Fibroblast of lung (primary cell): ENCODE measurements at places on chromosomes 2 and 18. TPM values are rescaled to one million over a fixed set of nuclear protein-coding genes. Genes with fewer than 3 reads are reported as not detected.
A peak's percentile ranks its signal among the peaks of the same experiment; 100 is the strongest.

Gene BCL11A
- under 0.01 and 0.17 TPM in 2 replicates for total RNA-seq

DNA sequence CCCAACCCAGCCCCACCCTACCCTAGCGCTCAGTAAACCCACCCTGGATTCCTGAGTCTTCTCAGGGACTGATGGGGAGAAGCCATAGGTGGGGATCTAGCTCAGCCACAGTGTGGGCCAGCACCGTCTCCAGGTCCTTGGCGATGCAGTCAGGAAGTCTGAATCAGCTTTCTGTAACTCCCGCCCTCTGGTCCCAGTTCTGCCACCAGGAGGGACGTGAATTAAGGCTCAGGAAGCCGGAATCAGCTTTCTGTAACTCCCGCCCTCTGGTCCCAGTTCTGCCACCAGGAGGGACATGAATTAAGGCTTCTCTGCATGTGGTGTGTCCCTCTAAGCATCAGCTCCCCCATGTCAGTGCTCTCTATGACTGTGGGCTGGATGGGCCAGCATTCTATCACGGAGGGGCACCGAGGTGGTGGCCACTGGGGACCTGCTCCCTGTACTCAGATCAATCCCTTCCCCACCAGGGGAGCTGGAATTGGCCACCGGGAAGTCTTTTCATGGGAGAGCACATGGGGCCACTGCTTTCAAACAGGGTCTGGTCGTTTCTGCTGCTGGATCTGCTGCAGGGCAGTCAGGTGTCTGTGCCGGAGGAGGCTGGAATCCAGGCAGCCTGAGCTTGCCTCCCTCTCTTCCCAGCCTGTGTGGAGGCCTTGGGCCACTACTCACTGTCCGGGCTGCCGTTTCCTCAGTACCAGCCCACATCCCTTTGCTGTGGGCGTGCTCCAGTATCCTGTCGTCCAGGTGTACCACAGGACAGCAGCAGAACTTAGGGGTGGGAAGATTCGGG, 24.7 kb downstream of the ASB18 start:
- no peak overlapping the region for H3K27ac ChIP-seq
- H3K4me3 ChIP-seq, result no peak overlapping the region
- peaks cover 14% of the 10 kb centered on the region for H3K27me3 ChIP-seq
- no peaks in the 10 kb centered on the region for H3K4me1 ChIP-seq
- no peaks in the 10 kb centered on the region for H3K36me3 ChIP-seq

GRCh38 chr18:60406721-60407120, 34.1 kb upstream of the MC4R start:
- no peak overlapping the region for H3K4me3 ChIP-seq
- H3K27ac ChIP-seq, result no peak overlapping the region
- H3K27me3 ChIP-seq, result no peaks in the 10 kb centered on the region
- H3K4me1 ChIP-seq, result no peaks in the 10 kb centered on the region

DNA sequence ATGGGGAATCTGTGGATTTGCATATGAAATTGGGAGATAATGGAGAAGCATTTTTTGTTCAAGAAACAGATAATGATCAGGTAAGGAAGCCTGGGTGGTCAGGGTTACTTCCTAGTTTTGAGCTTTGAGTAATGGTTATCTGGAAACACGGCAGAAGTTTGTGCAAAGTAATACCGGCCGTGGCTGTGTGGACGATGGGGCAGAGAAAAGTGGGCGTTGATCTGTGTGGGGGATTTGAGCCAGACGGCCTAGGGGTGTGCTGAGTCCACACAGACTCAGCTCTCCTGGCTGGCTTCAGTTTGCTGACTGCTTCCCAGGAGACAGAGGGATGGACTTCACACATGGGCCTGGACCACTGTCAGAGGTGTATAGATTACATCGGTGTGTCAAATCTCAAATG, 21.3 kb downstream of the LPIN1 start:
- H3K36me3 ChIP-seq, result peaks cover 35% of the 10 kb centered on the region
- H3K27ac ChIP-seq, result no peak overlapping the region
- H3K27me3 ChIP-seq, result no peaks in the 10 kb centered on the region
- no peaks in the 10 kb centered on the region for H3K4me1 ChIP-seq

Gene POTEF
- total RNA-seq, result not detected in 2 replicates

- no peak overlapping the region for H3K4me3 ChIP-seq
- no peaks in the 10 kb centered on the region for H3K4me1 ChIP-seq
- H3K27ac ChIP-seq, result no peak overlapping the region
- no peaks in the 10 kb centered on the region for H3K36me3 ChIP-seq
Measured at GRCh38 chr2:176854062-176854461, 358.5 kb upstream of the HNRNPA3 start.

Gene HOXD9
- total RNA-seq, result not detected in 2 replicates

DNA sequence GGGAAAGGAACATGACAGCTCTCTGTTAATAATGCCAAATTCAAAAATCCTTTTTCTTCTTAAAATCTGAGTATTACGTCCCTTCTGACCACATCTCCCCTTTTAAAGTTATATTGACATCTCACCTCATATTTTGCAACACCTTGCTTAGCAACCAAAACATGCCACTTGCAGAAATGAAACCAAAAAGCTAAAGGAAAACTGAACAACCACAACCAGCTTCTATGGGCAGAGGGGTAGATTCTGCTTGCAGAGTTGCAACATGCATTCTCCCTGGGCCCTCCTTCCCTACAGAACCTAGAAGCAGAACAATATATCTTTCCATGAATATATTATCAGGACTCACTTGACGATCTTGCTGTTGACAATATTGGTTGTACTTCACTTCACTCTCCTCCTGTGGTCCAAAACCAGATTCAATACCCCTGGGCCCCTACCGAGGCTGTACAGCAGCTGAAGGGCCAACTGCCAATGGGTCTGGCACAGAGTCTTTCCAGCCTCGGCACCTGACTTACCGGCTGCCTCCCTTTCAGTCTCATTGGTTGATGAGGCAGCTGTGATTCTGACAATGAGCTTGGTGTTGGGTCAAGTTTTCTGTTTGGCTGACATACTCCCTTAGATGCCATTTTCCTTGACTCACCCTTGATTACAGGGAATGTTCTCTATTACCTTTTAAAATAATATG, 616.6 kb downstream of the ZEB2 start:
- no peak overlapping the region for H3K4me3 ChIP-seq
- no peaks in the 10 kb centered on the region for H3K27me3 ChIP-seq
- no peaks in the 10 kb centered on the region for H3K36me3 ChIP-seq
- peaks cover 7% of the 10 kb centered on the region for H3K4me1 ChIP-seq
- H3K27ac ChIP-seq, result no peak overlapping the region

DNA sequence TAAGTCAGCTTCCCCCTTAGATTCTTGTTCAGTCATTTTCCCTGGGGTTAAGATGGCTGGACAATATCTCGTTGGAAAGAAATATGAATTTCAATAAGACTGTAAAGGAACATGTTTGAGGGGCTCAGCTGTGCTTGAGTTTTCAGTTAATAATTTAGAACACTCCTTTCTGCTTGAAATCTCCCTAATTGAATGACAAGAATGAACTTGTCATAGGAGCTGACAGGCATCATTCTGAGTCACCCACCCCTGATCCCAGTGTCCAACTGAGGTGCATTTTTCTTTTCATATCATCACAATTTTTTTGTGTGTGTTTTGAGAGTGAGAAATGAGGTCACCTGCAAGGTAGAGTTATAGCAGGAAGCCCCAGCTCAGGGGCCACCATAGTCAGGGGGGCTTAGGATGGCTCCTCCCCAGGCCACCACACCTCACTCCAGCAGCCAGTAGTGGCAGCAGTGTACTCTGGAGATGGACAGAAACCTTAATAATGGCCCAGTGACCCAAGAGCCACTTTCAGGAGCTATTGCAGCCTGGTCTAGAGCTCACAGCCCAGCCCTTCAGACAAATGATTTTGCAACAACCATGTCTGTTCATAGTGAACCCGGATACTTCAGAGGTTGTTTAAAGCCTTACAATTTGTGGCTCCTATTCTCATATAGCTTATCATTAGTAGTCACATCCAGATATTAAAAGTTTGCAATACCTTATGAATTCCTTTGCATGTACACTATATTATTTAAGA, 174.5 kb downstream of the MAIP1 start:
- no peak overlapping the region for H3K27ac ChIP-seq
- H3K36me3 ChIP-seq, result no peaks in the 10 kb centered on the region

DNA sequence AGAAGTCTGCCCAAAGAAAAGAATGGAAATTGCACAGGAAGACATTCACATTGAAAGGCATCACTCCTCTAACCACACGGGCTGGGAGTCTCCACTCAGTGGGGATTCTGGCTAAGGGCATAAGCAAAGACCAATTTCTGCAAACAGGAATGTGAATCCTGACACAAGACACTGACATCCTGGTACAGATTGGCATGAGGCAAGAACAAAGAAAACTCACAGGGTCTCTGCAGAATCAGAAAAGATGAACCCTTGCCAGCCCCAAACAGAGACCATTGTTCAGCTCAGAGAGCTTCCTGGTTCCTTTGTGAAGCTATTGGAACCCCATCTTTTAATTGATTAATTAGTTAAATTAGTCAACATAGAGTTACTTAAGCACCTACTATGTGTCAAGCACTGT, 82.3 kb downstream of the UPP2 start:
- H3K27me3 ChIP-seq, result peaks cover 2% of the 10 kb centered on the region
- H3K4me1 ChIP-seq, result no peaks in the 10 kb centered on the region
- no peak overlapping the region for H3K4me3 ChIP-seq
- H3K27ac ChIP-seq, result no peak overlapping the region

Gene MC4R
- total RNA-seq, result not detected in 2 replicates

Gene RUFY4
- total RNA-seq, result not detected in 2 replicates

- H3K4me1 ChIP-seq, result no peaks in the 10 kb centered on the region
- H3K36me3 ChIP-seq, result no peaks in the 10 kb centered on the region
- no peak overlapping the region for H3K27ac ChIP-seq
- H3K4me3 ChIP-seq, result no peak overlapping the region
- no peaks in the 10 kb centered on the region for H3K27me3 ChIP-seq
Measured at GRCh38 chr2:134465228-134466105, 211.6 kb downstream of the MGAT5 start.

Gene SLC19A3
- 0.17 and 1.0 TPM in 2 replicates for total RNA-seq

DNA sequence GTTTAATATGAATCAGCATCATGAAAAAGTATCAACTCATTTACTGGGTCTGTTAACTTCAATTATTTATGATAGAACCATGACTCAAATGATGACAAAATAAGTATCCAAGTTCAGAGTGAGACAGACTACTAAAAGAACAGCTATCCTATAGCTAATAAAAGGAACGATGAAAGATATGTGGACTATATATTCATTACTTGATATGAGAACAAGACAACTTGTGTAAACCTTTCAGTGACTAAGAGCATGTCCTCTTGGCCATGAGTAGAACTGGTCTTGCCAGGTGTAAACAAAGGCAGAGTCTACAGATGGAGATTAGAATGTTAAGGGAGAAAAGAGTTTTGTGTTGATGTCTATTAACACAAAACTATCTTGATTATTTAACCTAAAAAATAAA, 360.4 kb upstream of the ZC3H15 start:
- no peaks in the 10 kb centered on the region for H3K27me3 ChIP-seq
- no peaks in the 10 kb centered on the region for H3K36me3 ChIP-seq
- DNase-seq, result peak; percentile 7
- no peaks in the 10 kb centered on the region for H3K4me1 ChIP-seq

- peak; percentile 86 for DNase-seq
- H3K36me3 ChIP-seq, result peaks cover 6% of the 10 kb centered on the region
- H3K4me1 ChIP-seq, result peaks cover 8% of the 10 kb centered on the region
- H3K27ac ChIP-seq, result no peak overlapping the region
- no peaks in the 10 kb centered on the region for H3K27me3 ChIP-seq
Measured at GRCh38 chr2:231200805-231201474, 2.5 kb downstream of the ARMC9 start.

DNA sequence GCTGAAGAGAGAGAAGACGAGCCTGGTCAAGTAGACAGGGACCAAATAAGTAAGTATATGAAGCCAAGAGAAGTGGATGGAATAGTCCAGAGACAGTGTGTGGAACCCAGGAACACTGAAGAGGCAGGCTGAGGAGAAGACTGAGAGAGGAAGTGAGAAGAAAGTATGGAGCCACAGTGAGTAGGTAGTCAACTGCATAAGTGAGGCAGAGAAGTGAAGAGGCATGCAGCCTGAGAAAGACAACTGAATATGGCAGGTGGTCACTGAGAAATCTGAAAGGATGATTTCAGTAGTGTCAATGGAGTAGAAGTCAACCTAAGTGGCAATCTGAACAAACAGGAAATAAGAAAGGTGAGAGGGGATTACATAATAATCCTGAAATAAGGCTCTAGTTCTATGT, 55.4 kb downstream of the CWC22 start:
- H3K4me3 ChIP-seq, result no peak overlapping the region
- no peak overlapping the region for H3K27ac ChIP-seq
- no peaks in the 10 kb centered on the region for H3K4me1 ChIP-seq
- peaks cover 7% of the 10 kb centered on the region for H3K36me3 ChIP-seq

Gene PDE1A
- total RNA-seq, result 6.7 and 7.1 TPM in 2 replicates

Gene HOXD4
- total RNA-seq, result not detected in 2 replicates

DNA sequence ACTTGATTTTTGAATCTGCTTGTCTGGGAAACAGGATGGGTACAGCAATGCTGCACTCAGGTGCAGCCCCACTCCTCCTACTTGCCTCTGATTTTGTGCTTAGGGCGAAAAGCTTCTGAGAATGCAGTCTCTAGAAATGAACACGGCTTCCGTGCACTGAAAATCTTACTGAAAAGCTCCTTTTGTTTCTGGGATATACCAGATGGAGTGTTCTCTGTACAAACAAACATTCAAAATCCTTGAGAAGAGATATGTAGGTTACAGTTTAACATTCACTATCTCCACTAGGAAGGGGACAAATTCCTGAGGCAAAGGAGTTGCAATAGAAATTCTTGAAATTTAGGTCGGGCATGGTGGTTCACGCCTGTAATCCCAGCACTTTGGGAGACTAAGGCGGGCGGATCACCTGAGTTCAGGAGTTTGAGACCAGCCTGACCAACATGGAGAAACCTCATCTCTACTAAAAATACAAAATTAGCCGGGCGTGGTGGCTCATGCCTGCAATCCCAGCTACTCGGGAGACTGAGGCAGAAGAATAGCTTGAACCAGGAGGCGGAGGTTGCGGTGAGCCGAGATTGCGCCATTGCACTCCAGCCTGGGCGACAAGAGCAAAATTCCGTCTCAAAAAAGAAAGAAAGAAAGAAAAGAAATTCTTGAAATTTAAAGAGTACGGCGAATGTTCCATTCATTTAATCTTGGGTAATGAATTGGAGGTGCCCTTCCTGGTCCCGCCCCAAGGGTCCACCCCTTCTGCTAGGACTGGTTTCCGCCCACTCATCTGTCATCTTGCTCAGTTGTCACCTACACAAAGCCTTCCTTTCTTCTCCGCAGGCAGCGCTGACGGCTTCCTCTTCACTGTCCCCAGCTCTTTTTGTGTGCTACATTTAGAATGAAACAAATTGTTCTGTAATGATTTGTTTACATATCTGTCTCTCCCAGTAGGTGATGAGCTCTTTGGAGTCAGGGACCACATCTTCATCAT, 92.4 kb downstream of the SOCS6 start:
- no peaks in the 10 kb centered on the region for H3K36me3 ChIP-seq
- peak; percentile 43 for DNase-seq
- no peak overlapping the region for H3K4me3 ChIP-seq

Gene WDR12
- total RNA-seq, result 26.4 and 31.1 TPM in 2 replicates

- DNase-seq, result peak; percentile 6
- H3K4me3 ChIP-seq, result no peak overlapping the region
- no peaks in the 10 kb centered on the region for H3K4me1 ChIP-seq
- peaks cover 67% of the 10 kb centered on the region for H3K27me3 ChIP-seq
Measured at GRCh38 chr2:44801841-44802776, 139.4 kb upstream of the SIX3 start.

GRCh38 chr2:177551989-177552421, 159.4 kb downstream of the AGPS start:
- H3K4me3 ChIP-seq, result peak overlapping the region; percentile 98
- no peak for DNase-seq
- H3K27ac ChIP-seq, result peak overlapping the region; percentile 99
